ENCODE measurements at places on chromosomes 11 and 22.

DNA sequence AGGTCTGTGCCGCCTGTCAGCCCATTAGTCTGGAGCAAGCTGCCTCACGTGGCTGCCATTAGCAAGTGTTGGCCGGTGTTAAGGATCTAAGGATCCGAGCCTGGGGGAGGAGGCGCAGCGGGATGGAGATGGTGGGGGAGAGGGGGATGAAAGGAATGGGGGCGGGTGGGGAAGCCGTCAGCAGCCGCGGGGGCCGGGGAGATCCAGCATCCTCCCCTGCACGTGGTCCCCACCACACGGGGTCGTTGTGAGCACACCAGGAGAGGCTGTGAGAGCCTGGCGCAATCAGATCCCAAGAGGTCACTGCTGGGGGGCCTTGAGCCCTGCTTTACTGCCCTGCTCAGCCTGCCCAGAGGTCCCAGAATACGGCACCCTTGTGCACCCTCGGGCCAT is 7.3 kb downstream of the CABP7 start:
- no peak overlapping the region for H3K27ac ChIP-seq
- H3K36me3 ChIP-seq: peaks cover 12% of the 10 kb centered on the region
- H3K4me3 ChIP-seq: no peak overlapping the region
- H3K4me1 ChIP-seq: no peaks in the 10 kb centered on the region
- DNase-seq: peak; percentile 56
- peaks cover 9% of the 10 kb centered on the region for H3K27me3 ChIP-seq

- H3K4me1 ChIP-seq: no peaks in the 10 kb centered on the region
- DNase-seq: no peak
- H3K4me3 ChIP-seq: no peak overlapping the region
- no peaks in the 10 kb centered on the region for H3K36me3 ChIP-seq
- H3K27ac ChIP-seq: no peak overlapping the region
- H3K27me3 ChIP-seq: no peaks in the 10 kb centered on the region
Observed at GRCh38 chr11:60204922-60205321, 22.0 kb upstream of the MS4A6A start.

GRCh38 chr22:45481661-45482060 is 21.0 kb upstream of the FBLN1 start:
- no peaks in the 10 kb centered on the region for H3K4me1 ChIP-seq
- H3K4me3 ChIP-seq: no peak overlapping the region
- H3K27me3 ChIP-seq: no peaks in the 10 kb centered on the region
- H3K27ac ChIP-seq: no peak overlapping the region
- H3K36me3 ChIP-seq: no peaks in the 10 kb centered on the region
- DNase-seq: no peak

DNA sequence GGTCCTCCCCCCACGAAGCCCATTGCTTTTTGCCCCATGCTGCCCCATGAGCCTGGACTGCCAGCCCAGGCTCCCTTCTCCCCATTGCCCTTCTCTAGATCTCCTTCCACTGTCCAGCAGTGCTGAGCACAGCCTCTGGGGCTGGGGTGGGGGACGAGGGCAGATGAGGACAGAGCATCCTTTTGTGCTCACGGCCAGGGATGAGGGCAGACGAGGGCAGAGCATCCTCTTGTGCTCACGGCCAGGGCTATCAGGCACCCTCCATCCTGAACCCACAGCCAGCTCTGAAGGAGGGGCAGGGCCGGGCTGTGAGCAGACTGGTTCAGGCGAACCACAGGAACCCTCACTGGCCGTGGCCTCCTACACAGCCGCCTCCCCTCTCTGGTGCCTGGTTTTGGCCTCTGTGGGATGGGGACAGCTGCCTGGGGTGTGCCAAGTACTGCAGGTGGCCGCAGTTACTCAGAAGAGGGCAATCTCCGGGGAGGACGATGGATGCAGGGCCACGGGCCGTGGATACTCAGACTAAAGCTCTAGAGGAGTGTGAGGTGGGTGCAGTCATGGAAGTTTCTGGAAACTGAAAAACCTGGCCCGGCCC is 1258.8 kb downstream of the BRD1 start:
- H3K36me3 ChIP-seq: no peaks in the 10 kb centered on the region
- no peak overlapping the region for H3K4me3 ChIP-seq
- H3K27ac ChIP-seq: no peak overlapping the region
- peaks cover 24% of the 10 kb centered on the region for H3K27me3 ChIP-seq
- H3K4me1 ChIP-seq: peaks cover 5% of the 10 kb centered on the region
- peak; percentile 24 for DNase-seq

- no peak for DNase-seq
- no peak overlapping the region for H3K4me3 ChIP-seq
- no peaks in the 10 kb centered on the region for H3K27me3 ChIP-seq
- peaks cover 49% of the 10 kb centered on the region for H3K4me1 ChIP-seq
- no peaks in the 10 kb centered on the region for H3K36me3 ChIP-seq
Observed at GRCh38 chr22:43240614-43241013, 53.7 kb upstream of the TTLL12 start.

DNA sequence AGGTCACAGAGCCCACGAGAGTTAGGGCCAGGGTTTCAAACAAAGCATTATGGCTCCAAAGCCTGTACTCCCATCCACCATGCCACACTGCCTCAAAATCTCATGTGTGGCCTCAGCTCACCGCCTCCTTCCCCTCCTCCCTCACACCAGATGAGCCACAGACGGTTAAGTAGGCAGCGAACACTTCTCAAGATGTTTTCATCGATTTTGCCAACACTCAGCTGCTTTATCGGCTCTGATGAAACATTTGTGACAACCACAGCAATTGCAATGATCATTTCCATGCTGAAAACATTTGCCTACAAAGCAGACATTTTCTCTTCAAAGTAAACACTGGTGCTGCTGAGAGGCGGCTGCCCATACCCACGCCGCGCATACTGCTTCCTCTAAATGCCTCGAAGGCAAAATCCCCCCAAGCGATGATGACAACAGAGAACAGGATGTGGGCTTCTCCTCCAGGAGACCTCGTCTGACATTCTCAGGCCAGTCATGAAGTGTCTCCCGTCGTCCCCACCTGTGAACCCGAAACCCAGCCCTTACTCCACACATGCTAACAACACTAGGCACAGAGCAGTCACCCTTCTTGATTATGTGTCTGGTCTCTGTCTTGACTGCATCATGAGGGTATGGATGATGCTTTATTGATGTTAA is 599.2 kb downstream of the SOX6 start:
- H3K27ac ChIP-seq: no peak overlapping the region
- H3K4me3 ChIP-seq: no peak overlapping the region
- H3K36me3 ChIP-seq: no peaks in the 10 kb centered on the region
- DNase-seq: no peak

- DNase-seq: no peak
- peaks cover 9% of the 10 kb centered on the region for H3K4me1 ChIP-seq
- H3K27me3 ChIP-seq: no peaks in the 10 kb centered on the region
- H3K27ac ChIP-seq: no peak overlapping the region
Observed at GRCh38 chr22:29345932-29346331, 30.4 kb upstream of the RASL10A start.

- H3K27me3 ChIP-seq: no peaks in the 10 kb centered on the region
- H3K36me3 ChIP-seq: no peaks in the 10 kb centered on the region
- no peak overlapping the region for H3K27ac ChIP-seq
- DNase-seq: no peak
Observed at GRCh38 chr11:109851780-109852390, 241.3 kb upstream of the ZC3H12C start.

GRCh38 chr22:48018346-48018745 is 1255.9 kb downstream of the TBC1D22A start:
- H3K27ac ChIP-seq: no peak overlapping the region
- H3K36me3 ChIP-seq: no peaks in the 10 kb centered on the region
- H3K27me3 ChIP-seq: peaks cover 4% of the 10 kb centered on the region
- no peak for DNase-seq

DNA sequence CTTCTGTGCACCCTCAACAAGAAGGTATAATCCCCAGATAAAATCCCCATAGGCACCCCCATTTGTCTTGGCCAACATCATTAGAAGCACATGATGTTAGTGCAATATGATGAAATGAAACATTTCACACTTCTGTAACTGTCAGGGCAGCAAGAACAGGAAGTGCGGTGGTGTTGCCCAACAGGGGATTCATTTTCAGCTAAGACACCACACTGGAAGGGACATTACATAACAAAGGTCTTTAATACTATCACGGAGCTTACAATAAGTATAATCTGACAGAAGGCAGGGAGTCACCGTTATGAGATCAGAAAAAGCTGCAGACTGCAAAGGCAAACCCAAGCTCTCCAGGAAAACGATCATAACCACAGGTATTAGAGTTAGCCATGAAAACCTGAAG is 2.0 kb downstream of the OR52W1 start:
- no peaks in the 10 kb centered on the region for H3K4me1 ChIP-seq
- H3K27ac ChIP-seq: peak overlapping the region; percentile 65
- no peak overlapping the region for H3K4me3 ChIP-seq

DNA sequence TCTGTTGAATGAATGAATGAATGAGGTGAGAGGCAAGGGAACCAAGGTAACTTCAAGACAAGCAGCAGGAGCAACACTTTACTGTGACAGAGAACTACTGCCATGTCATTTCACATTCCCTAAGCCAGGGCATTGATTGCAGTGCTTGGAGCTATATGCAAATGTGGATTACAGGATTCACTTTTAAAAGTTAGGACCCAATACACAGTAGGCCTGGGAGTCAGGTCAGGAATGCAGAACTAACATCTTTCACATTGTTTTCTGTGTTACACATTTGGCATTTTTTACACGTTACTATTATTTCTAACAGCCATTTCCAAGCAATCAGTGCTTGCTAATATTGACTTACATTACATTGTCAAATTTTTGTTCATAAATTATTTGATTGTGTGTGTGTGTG is 26.2 kb upstream of the ME3 start:
- no peaks in the 10 kb centered on the region for H3K36me3 ChIP-seq
- H3K27ac ChIP-seq: no peak overlapping the region
- no peak for DNase-seq
- H3K4me3 ChIP-seq: no peak overlapping the region
- H3K4me1 ChIP-seq: peaks cover 10% of the 10 kb centered on the region
- H3K27me3 ChIP-seq: no peaks in the 10 kb centered on the region

All from lower lobe of right lung (tissue), 2 donors.